ENCODE measurements at places on chromosomes 12 and 14.

- no peaks in the 10 kb centered on the region for H3K27me3 ChIP-seq
- H3K27ac ChIP-seq = no peak overlapping the region
- peaks cover 2% of the 10 kb centered on the region for H3K4me1 ChIP-seq
- H3K4me3 ChIP-seq = no peak overlapping the region
- peaks cover 3% of the 10 kb centered on the region for H3K36me3 ChIP-seq
These were observed 10.4 kb downstream of the TMEM229B start for GRCh38 chr14:67477926-67478799.

- H3K4me3 ChIP-seq = no peak overlapping the region
- no peaks in the 10 kb centered on the region for H3K27me3 ChIP-seq
- no peak for DNase-seq
- H3K27ac ChIP-seq = no peak overlapping the region
These were observed 23.8 kb upstream of the PWP1 start for GRCh38 chr12:107661830-107662229.

- no peaks in the 10 kb centered on the region for H3K36me3 ChIP-seq
- no peak overlapping the region for H3K4me3 ChIP-seq
- no peaks in the 10 kb centered on the region for H3K4me1 ChIP-seq
- H3K27me3 ChIP-seq = no peaks in the 10 kb centered on the region
- DNase-seq = no peak
- no peak overlapping the region for H3K27ac ChIP-seq
These were observed 296.5 kb downstream of the GALC start for GRCh38 chr14:87696485-87696884.

GRCh38 chr14:89620436-89620835 lies 203.4 kb upstream of the FOXN3 start:
- no peak for DNase-seq
- peaks cover 3% of the 10 kb centered on the region for H3K4me1 ChIP-seq
- H3K36me3 ChIP-seq = no peaks in the 10 kb centered on the region
- no peak overlapping the region for H3K27ac ChIP-seq
- no peaks in the 10 kb centered on the region for H3K27me3 ChIP-seq

DNA sequence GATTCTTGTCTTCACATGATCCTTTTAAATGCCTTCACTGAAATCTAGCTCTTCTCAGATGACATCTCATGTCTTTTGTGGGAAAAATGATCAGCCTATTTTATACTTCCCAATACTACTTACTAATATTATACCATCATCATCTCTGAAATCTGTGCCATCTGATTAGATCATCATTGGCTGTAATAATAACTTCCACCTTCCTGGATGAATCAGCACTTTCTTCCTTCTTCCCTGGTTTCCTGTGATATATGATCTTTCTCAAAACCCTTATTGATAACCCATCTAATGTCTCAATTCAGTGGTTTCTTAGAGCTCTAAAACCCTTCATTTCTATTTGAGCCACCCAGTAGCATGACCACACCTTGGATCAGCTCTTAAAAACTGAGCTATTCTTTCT lies 30.9 kb downstream of the GPR137C start:
- H3K27me3 ChIP-seq = no peaks in the 10 kb centered on the region
- no peak overlapping the region for H3K4me3 ChIP-seq
- H3K27ac ChIP-seq = no peak overlapping the region
- H3K36me3 ChIP-seq = no peaks in the 10 kb centered on the region

- no peaks in the 10 kb centered on the region for H3K36me3 ChIP-seq
- no peak overlapping the region for H3K27ac ChIP-seq
- H3K4me1 ChIP-seq = no peaks in the 10 kb centered on the region
- peaks cover 5% of the 10 kb centered on the region for H3K27me3 ChIP-seq
These were observed 36.4 kb upstream of the PRIMA1 start for GRCh38 chr14:93824518-93825234.

GRCh38 chr14:70018713-70019211 lies 139.5 kb downstream of the SMOC1 start:
- no peaks in the 10 kb centered on the region for H3K4me1 ChIP-seq
- no peaks in the 10 kb centered on the region for H3K36me3 ChIP-seq
- DNase-seq = peak; percentile 58
- H3K27ac ChIP-seq = no peak overlapping the region
- no peak overlapping the region for H3K4me3 ChIP-seq

- H3K27me3 ChIP-seq = peaks cover 23% of the 10 kb centered on the region
- H3K36me3 ChIP-seq = no peaks in the 10 kb centered on the region
- H3K4me1 ChIP-seq = no peaks in the 10 kb centered on the region
- no peak overlapping the region for H3K27ac ChIP-seq
- H3K4me3 ChIP-seq = no peak overlapping the region
- peak; percentile 33 for DNase-seq
These were observed 771 bp upstream of the AVPR1A start for GRCh38 chr12:63151623-63152320.

DNA sequence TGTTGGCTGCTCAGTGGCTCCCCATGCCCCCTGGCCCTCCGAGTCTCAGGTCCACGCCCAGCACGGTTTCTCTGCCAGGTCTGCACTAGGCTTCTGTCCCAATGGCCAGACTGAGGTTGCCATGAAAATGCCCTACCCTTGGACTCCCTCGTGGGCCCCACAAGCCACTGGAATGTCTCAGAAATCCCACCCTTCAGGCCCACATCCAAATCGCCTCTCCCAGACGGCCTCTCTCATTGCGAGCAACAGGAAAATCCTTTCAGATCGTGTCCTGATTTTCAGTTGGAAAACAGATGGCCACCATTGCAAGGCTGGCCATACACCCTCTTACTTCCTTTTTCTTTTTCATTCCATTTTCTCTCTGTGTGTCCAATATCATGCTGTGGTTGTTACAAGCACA lies 77.3 kb downstream of the IRF2BPL start:
- no peaks in the 10 kb centered on the region for H3K36me3 ChIP-seq
- no peaks in the 10 kb centered on the region for H3K27me3 ChIP-seq
- H3K4me1 ChIP-seq = peaks cover 7% of the 10 kb centered on the region
- DNase-seq = no peak
- H3K4me3 ChIP-seq = no peak overlapping the region

DNA sequence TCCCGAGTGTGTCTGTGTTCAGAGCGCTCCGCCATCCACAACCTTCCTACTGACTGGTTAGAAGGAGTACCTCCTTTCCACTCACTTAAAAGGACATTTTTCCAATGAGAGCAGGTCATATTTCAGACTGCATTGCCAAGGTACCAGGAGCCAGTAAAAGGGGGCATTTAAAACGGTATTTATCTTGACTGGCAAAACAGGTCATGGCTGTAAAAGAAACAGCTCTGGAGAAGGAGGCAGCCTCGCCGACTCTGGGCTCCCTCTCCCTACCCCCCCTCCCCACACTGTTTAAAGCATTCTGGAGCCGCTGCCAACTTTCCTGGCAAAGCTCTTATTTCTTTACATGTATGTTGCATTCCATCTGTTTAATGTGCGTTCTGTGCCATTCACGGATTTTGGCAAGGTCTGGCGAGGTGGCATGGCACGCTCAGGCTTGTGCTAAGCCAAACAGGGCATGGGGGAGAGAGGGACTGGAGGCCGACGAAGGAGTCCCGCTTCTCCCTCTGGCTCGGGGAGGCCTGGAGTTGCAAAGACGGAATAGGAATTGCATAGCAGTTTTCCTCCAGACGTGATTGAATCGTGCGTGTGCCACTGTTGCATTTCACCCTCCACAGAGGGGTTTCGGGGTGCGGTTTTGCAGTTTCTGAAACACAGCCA lies 41.2 kb upstream of the MED13L start:
- H3K4me1 ChIP-seq = no peaks in the 10 kb centered on the region
- no peaks in the 10 kb centered on the region for H3K27me3 ChIP-seq
- no peak overlapping the region for H3K4me3 ChIP-seq
- H3K27ac ChIP-seq = no peak overlapping the region
- H3K36me3 ChIP-seq = no peaks in the 10 kb centered on the region

DNA sequence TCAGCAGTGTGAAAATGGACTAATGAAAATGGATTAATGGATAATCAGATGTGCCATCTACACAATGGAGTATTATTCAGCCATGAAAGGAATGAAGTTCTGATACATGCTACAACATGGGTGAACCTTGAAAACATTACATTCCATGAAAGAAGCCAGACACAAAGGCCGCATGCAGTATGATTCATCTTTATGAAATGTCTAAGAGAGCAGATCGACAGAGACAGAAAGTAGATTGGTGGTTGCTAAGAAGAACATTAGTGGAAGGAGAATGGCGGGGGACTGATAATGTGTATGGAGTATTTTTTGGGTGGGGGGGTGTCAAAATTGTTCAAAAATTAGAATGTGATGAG lies 47.3 kb downstream of the PRKAB1 start:
- peaks cover 2% of the 10 kb centered on the region for H3K4me1 ChIP-seq
- H3K4me3 ChIP-seq = no peak overlapping the region
- peaks cover 32% of the 10 kb centered on the region for H3K36me3 ChIP-seq
- DNase-seq = peak; percentile 27

- H3K4me3 ChIP-seq = no peak overlapping the region
- H3K36me3 ChIP-seq = peaks cover 9% of the 10 kb centered on the region
- H3K27ac ChIP-seq = no peak overlapping the region
- no peaks in the 10 kb centered on the region for H3K4me1 ChIP-seq
- no peaks in the 10 kb centered on the region for H3K27me3 ChIP-seq
These were observed 34.7 kb downstream of the CCDC92 start for GRCh38 chr12:123937707-123938591.

GRCh38 chr14:50058113-50058512 lies 58.3 kb downstream of the VCPKMT start:
- peaks cover 19% of the 10 kb centered on the region for H3K4me1 ChIP-seq
- no peaks in the 10 kb centered on the region for H3K27me3 ChIP-seq
- H3K4me3 ChIP-seq = no peak overlapping the region
- H3K36me3 ChIP-seq = no peaks in the 10 kb centered on the region
- peak overlapping the region; percentile 28 for H3K27ac ChIP-seq

- H3K4me1 ChIP-seq = peaks cover 11% of the 10 kb centered on the region
- H3K27ac ChIP-seq = no peak overlapping the region
- peak; percentile 27 for DNase-seq
These were observed 662 bp upstream of the NELL2 start for GRCh38 chr12:44876544-44877410.

DNA sequence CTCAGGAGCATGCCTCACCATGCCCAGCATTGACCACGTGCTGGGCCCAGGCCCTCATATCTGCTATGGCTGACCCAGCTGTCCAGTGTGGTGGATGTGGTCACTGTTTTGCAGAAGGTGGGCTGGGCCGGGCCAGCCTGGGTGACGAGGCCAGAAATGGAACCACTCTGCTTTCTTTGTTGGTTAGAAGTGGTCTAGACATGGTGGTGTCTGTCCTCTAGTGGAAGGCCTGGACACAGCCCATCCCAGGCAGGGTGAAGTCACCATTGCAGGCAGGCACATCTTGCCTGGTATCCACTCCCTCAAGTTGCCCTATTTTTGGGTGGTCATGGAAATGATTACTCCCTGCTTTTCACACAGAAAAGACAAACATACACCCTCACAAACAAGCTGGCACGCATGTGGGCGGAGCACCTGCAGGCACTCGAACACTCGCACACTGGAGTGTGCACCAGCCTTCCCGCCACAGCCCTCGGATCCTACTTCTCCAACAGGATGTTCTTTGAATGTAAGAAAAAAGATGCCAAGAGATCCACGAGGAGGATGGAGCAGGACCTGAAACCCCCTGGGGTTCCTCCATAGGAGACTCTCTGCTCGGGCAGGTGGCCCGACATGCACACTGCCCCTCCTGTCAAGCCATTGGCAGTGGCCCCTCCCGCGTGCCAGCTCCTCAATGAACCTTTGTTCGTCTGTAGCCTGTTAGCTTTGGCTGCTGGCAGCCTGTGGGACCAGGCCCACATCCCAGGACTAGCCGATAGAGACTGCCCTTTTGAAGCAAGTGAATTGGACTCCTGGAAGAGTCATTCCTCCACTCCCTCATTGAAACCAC lies 38.4 kb downstream of the MLXIP start:
- H3K36me3 ChIP-seq = no peaks in the 10 kb centered on the region
- no peaks in the 10 kb centered on the region for H3K27me3 ChIP-seq
- peak overlapping the region; percentile 13 for H3K27ac ChIP-seq
- H3K4me1 ChIP-seq = no peaks in the 10 kb centered on the region

GRCh38 chr12:31031951-31032335 lies 41.7 kb upstream of the DDX11 start:
- DNase-seq = no peak
- no peak overlapping the region for H3K27ac ChIP-seq
- no peaks in the 10 kb centered on the region for H3K27me3 ChIP-seq
- no peaks in the 10 kb centered on the region for H3K4me1 ChIP-seq
- H3K4me3 ChIP-seq = no peak overlapping the region

GRCh38 chr14:100822532-100823296 lies 3.2 kb upstream of the MEG3 start:
- no peak overlapping the region for H3K27ac ChIP-seq
- DNase-seq = no peak
- H3K36me3 ChIP-seq = no peaks in the 10 kb centered on the region
- H3K27me3 ChIP-seq = no peaks in the 10 kb centered on the region

DNA sequence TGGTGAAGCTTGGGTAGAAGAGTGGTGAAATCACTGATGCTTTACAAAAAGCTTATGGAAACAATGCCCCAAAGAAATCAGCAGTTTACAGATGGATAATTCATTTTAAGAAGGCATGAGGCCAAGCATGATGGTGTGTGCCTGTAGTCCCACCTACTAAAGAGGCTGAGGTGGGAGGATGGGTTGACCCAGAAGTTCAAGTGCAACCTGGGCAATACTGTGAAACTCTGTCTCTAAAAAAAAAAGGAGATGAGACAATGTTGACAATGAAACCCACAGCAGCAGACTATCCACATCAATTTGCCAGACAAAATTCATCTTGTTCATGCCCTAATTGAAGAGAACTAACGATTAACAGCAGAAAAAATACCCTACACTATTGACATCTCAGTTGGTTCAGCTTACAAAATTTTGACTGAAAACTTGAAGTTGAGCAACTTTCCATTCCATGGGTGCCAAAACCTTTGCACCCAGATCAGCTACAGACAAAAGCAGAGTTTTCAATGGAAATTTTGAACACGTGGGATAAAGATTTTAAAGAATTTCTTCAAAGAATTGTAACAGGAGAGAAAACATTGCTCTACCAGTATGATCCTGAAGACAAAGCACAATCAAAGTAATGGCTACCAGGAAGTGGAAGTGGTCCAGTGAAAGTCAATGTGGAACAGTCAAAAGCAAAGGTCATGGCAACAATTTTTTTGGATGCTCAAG lies 26.7 kb downstream of the BTG1 start:
- no peak for DNase-seq
- H3K4me1 ChIP-seq = no peaks in the 10 kb centered on the region
- H3K27me3 ChIP-seq = no peaks in the 10 kb centered on the region
- H3K27ac ChIP-seq = no peak overlapping the region
- H3K4me3 ChIP-seq = no peak overlapping the region

All from small intestine (tissue), 16 donors.